ENCODE measurements at places on chromosomes 6 and 20.

DNA sequence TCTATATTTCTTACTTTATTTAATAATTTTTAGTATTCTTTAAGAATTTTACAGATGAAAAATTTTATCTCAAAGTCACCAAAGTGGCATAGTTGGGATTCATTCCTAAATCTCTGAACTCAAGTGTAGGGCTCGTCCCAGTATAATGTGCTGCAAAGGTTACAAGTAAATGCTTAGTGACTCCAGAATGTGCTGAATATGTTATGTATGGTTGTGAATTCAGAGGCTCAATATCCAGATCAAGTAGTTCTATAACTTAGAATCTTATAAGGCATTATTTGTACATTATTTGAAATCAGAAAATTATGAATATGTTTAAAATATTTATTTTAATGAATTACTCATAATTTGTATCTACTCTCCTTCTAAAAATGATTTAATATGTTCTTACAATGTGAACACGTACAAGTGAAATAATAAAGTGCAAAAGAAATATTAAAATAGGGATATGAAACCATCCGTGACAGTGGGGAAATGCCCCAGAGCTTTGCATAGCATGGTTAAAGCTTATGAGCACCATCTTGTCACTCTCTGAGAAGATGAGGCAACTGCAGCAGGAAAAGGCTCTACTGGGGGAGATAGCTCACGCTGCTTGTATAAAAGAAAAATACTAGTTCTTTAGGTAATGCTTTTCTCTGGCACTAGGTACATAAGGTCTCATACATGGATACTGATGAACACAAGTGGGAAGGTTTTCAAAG lies 259.0 kb downstream of the FOXC1 start:
- no peak for DNase-seq

GRCh38 chr20:31547720-31548298 lies 33.6 kb downstream of the HM13 start:
- DNase-seq, result no peak

- no peak for DNase-seq
These were observed 182.5 kb downstream of the OTOR start for GRCh38 chr20:16930656-16931055.

DNA sequence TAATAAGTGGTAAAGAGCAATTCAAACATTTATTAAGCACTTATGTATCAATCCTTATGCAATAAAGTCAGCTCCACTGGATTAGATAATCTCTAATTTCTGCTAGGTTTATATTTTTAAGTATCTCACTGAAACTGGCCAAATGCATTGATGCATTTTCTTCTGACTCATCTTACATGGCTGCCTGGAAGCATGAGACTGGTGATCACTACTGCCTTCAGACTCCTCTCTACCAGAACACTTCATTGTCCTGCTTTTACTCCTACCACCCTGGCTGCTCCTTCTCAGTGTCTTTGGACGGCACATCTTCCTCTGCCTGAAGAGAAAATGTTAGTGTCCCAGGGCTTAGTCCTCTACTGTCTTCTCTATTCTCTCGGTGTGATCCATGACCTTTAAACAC lies 7.4 kb downstream of the CEP85L start:
- DNase-seq, result no peak

All from stimulated activated CD4-positive, alpha-beta T cell treated with anti-CD3 and anti-CD28 coated beads, Interleukin-2, amount 100 ng/mL, for 48 hours (primary cell).